C1 segment of cervical spinal cord (tissue), 14 donors: ENCODE measurements at places on chromosomes 6 and 20.

DNA sequence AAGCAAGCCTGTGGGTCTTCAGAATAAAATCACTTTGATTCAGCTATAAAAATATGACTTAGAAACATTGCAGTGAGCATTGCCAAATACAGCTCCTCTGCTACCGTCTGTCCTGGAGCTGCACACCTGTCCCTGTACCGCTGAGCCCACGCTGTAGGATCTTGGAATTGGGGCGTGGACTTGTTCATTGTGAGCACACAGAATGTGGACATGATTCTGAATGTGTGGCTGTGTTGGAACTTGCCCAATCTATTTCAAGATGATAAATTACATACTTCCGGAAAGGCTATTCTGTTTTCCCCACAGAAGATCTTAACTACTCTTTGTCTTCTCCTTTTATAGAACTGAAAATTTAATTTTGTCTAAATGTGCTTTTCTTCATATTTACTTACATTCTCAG, 107.3 kb downstream of the UST start:
- no peak for DNase-seq

DNA sequence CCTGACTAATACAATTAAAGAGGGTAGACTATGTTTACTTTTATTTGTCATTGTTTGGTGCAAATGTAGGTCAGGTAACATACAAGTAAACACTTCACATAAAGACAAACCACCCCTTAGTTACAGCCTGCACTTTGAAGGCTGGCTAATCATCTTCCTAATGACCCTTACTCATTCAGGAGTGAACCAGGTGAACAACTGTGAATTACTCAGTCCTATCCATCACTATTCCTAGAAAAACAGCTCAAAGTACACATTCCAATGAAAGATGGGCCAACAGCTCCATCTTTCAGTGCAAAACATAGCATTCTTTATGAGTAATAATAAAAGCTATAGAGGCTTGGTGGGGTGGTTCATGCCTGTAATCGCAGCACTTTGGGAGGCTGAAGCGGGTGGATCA, 78.2 kb downstream of the FRK start:
- no peak for DNase-seq

DNA sequence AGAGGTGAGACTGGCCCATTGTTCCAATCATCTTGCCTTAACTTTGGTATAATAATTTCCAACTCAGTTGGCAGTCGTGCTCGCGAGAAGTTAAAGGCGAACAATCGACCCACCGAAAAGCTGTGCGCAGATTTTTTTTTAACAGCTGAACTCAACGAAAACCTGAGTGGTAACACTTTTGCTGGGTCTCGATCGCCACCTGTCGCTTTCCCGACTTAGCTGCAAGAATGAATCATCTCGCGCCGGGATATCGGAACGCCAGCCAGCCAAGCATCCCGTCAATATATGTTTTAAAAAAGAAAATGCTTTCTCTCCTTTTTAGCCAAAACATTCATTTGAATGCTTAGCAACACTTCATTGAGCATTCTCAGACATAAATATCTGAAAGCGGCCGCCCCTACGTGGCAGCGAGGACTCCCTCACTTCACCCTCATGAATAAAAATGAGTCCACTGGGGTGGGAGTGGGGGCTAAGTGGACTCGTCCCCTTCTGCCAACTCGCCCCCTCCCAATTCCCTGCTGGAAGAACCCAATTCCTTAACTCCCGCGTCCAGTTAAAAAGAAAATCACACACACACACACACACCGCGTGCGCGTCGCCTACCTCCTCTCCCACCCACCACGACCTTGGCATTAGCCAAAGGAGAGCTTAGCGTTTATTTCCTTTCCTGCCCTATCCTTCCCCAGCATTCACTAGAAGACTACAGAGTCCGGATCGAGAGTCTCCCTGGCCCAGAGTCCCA, 1.5 kb downstream of the COL12A1 start:
- DNase-seq = no peak

DNA sequence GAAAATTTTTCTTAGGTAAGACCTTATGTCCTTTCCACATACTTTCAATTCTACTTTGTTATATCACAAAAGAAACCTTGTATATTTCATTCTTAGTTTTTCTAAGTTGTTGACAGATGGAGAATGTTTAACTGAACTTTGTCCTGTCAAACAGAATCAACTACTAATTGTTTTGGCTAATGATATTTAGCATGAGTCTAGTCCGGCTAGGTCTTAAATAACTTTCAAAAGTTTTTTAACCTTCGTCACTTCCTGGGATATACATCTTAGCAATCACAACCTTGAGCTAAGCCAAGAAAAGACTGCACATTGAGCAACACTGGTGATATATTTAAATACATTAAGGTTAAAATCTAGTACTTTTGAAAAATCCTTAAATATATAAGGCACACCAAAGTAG, 62.9 kb upstream of the RUNX2 start:
- DNase-seq = no peak
